CD4-positive, alpha-beta T cell treated with Interleukin-15 for 4 hours (primary cell): ENCODE measurements at places on chromosomes 3 and 15.

DNA sequence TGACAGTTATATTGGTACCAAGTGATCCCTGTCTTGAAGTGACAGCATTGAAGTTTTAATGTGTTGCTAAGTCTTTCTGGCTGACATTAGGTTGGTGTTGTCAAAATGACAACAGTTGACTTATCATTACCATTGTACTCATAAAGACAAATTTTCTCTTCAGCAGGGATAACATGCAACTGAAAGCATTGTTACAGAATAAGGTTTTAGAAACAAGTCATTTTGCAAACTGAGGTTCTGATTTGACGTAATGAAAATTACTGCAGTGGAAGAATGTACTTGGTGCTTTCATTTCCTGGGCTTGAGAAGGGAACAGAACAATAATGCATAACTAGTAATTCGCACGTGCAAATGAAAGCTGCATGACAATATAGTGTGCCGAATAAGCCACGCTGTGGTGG is 75.1 kb downstream of the MOBP start:
- DNase-seq = no peak

GRCh38 chr15:40069178-40070165 is 30.5 kb upstream of the SRP14 start:
- no peak for DNase-seq

DNA sequence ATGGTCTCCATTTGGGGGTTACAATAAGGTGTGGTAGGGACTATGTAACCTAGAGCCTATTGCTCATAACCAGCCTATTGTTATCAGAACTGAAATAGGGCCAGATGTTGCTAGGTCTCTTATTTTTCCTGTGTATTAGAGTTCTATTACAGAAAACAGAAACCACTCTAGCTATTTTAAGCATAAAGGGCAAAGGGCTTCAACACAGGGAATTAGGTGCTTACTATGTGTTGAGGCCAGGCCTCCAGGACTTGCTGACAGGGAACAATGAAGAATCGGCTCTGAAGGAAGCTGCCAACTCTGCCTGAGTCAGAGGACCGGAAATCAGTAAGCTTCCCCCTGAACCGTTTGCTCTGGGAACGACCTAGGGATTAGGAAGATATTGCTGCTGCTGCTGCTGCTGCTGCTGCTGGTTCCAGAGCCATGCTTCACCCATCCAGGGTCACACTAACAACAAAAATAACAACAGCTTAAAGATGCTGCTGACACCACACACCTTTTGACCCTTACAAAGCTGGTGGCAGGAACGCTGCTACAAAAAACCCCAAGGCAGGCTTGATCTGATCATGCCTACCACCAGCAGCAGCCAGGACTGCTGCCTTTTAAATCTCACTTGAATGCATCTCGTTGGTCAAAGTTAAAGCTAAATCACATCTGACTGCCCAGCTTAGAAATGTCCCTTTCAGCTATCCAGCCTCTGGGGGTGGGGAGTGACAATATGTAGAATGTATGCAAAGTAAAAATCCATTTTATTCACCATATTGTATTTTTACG is 276.9 kb upstream of the IL12A start:
- DNase-seq = no peak

GRCh38 chr15:71136159-71136783 is 21.0 kb downstream of the THSD4 start:
- no peak for DNase-seq

- DNase-seq = no peak
Measured at GRCh38 chr15:57031082-57031481, 112.6 kb downstream of the TCF12 start.

GRCh38 chr3:141680620-141681389 is 57.3 kb upstream of the RNF7 start:
- DNase-seq = no peak

- DNase-seq = no peak
Measured at GRCh38 chr15:100661156-100661555, 58.8 kb downstream of the ASB7 start.

DNA sequence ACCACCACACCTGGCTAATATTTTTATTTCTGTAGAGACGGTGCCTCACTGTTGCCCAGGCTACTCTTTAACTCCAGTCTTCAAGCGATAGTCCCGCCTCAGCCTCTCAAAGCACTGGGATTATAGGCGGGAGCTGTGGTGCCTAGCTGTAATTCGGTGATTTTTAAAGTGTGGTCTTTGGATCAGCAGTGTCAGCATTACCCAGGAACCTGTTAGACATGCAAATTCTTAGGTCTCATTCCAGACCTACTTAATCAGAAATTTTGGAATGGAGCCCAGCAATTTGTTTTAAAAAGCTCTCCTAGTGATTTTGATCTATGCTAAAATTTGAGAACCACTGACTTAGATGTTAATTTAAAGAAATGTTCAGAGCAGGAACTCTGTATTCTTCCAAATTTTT is 51.9 kb downstream of the GOLM2 start:
- DNase-seq = no peak

GRCh38 chr3:79497447-79498111 is 270.2 kb downstream of the ROBO1 start:
- no peak for DNase-seq

- DNase-seq = no peak
Measured at GRCh38 chr3:143963946-143964345, 7.7 kb upstream of the DIPK2A start.

DNA sequence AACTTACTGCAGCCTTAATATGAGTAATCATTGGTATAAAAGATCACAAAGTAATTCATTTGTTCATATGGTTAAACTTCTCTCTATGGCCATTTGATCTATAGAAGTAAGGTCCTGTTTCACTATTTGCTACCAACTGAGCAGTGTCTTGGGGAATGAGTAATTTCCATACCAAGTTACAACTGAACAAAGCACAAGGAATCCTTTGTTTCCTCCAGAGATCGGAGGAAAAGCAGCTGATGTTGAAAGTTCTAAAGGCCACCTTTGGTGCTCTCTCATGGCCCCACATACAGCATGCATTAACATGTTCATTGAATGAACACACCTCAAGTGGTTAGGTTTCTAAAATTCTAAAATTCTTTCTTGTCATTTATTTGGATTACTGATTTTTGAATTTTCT is 7.1 kb upstream of the CNTN3 start:
- DNase-seq = no peak

- DNase-seq = no peak
Measured at GRCh38 chr3:69821133-69821532, 81.9 kb downstream of the MITF start.

DNA sequence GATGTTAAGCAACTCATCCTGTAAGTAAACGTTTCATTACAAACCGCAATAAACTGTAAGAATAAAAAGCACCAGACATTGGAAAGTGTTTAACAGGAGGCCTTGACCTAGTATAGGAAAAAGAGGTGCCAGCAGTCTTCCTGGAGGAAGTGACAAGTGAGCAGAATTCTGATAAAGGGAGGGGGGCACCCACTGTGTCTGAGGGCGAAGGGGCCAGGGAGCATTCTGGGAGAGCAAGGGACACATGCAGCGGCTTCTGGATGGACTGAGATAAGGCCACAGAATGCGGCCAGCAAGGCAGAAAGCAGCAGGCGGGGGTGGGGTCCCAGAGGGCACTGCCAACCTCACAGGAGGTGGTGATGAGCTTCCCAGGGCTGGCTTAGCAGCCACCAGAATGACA is 80.2 kb downstream of the MTHFS start:
- no peak for DNase-seq
